Astrocyte of the spinal cord (primary cell): ENCODE measurements at places on chromosomes 3 and 15.

GRCh38 chr15:69713726-69714559, 261.3 kb downstream of the RPLP1 start:
- DNase-seq: no peak

DNA sequence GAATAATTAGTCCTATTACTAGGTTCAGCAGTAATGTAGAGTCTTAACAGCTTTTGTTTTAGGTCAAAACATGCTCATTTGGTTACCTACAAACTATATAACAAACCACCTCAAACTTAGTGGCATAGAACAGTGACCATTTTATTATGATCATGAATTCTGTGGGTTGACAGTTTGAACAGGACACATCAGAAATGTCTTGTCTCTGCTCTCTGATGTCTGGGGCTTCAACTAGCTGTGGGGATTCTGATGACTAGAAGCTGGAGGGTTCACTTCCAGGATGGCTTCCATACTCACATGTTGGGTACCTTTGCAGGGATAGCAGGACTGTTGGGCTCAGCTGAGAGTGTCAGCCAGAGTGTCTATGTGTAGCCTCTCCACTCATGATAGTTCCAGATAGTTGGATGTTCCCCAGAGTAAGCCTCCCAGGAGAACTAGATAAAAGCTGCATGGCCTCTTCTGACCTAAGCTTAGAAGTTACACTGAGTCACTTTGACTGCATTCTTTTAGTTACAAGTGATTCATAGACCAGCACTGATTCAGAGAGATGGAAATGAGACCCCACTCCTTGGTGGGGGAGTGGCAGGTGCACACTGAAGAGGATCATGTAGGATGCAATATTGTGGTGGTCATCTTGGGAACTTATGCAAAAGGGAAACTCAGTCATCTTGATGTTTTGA, 32.6 kb downstream of the PLCL2 start:
- peak; percentile 22 for DNase-seq

- no peak for DNase-seq
Observed at GRCh38 chr15:47362118-47362905, 355.0 kb upstream of the SEMA6D start.

- no peak for DNase-seq
Observed at GRCh38 chr15:54347082-54347827, 369.0 kb downstream of the UNC13C start.

- DNase-seq: no peak
Observed at GRCh38 chr3:155960060-155960459, 89.6 kb downstream of the GMPS start.

- DNase-seq: no peak
Observed at GRCh38 chr3:21909096-21909495, 158.1 kb upstream of the ZNF385D start.

- peak; percentile 18 for DNase-seq
Observed at GRCh38 chr3:56135941-56136340, 332.3 kb downstream of the ERC2 start.

- no peak for DNase-seq
Observed at GRCh38 chr3:18609187-18609586, 184.0 kb upstream of the SATB1 start.

- no peak for DNase-seq
Observed at GRCh38 chr15:44882499-44882968, 74.0 kb upstream of the TERB2 start.
